CD4-positive, alpha-beta T cell treated with Interleukin-4 for 4 hours (primary cell): ENCODE measurements at places on chromosomes 12 and 14.

DNA sequence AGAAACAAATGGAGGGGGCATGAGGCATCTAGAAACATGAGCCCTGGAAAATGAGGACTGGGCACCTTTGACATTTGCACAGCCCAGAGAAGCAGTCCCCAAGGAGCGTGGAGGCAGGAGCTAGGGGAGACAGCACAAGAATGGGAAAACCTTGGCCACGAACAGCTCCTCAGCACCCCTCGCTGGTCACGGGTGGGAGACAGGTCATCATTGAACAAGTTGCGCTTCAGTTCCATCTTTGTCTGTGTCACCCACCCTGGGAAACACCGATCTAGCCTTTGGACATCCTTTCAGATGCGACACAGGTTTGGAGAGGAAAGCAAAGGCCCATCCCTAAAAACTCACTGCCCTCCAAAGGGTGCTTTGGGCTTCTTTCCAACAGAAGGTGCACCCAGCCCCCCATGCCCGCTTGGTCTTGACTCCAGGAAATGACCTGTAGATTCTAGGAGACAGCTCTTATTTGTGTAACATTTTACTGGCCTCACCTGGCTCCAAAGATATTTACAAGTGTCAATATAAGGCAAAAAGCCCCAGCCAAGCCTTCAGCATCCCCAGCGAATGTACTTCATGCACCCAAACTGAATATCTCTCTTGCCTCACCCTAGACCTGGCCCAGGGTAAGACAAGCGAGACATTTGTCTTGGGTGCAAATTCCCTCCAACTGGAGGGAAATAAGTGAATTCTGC is 28.8 kb upstream of the CLMN start:
- no peak for DNase-seq

DNA sequence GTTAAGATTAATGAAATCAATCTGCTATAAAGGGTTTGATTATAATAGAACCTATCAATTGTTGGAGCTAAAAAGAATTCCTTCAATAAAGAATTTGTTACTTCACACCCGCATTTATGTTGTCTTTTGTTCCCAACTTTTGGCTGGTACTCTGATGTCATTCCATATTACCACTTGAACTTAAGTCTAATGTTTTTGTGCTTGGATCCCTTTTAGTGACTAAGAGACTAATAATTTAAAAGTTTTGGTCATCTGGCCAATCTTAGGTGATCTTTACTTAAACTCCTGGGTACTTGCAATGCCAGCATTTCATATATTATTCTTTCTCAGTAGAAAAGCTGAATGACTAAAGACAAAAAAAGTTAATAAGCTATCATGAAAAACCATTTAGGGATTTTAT is 113.0 kb downstream of the TMEM30B start:
- DNase-seq = no peak

DNA sequence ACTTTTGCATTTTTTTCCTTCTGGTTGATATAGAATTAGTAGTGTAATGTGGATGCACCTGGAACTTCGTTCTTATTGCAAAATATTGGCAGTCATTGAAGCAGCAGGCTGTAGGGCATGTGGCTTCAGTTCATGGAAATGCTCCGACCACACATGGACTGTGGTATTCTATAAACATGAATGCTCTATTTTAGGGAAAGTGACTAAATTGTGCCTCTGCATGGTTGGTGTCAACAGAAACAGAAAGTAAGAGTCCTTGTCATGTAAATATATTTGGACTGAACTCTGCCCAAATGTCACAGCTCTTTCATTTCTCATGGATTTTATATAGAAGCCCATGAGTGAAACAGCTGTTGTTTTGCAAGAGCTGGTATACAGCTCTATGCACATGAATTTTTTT is 917.0 kb downstream of the LRFN5 start:
- no peak for DNase-seq

- no peak for DNase-seq
These were observed 164.3 kb downstream of the KTN1 start for GRCh38 chr14:55744321-55744720.

- DNase-seq = no peak
These were observed 86.7 kb downstream of the BCL2L14 start for GRCh38 chr12:12157424-12157823.

DNA sequence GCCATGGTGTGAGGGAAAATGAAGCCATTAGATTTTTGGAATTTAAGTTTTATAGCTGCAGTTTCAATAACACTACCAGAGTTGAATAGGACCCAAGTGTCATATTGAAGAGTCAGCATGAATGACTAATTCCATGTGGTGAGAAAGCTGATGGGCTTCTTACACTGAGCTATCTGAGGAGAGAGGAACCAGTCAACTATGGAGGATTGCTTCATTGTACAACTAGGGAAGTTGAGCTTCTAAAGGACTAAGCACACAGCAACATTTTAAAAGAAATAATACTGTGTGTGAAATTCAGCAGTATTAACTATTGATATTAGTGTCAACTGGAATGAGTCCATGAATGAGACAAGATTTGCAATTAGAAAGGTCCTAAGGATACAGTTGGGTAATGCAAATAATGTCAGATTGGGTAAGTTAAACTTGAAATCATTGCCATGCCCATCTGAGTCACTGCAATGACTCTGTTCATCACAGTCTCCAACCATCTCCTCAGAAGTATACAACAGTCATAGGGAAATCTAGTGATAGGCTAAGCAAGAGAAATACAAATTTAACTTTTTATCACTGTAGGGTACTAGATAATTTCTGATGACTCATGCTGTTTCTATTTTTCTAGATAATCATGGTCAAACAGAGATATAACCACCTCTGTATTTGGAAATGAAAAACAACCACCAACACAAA is 394.2 kb downstream of the FSCB start:
- DNase-seq = no peak

DNA sequence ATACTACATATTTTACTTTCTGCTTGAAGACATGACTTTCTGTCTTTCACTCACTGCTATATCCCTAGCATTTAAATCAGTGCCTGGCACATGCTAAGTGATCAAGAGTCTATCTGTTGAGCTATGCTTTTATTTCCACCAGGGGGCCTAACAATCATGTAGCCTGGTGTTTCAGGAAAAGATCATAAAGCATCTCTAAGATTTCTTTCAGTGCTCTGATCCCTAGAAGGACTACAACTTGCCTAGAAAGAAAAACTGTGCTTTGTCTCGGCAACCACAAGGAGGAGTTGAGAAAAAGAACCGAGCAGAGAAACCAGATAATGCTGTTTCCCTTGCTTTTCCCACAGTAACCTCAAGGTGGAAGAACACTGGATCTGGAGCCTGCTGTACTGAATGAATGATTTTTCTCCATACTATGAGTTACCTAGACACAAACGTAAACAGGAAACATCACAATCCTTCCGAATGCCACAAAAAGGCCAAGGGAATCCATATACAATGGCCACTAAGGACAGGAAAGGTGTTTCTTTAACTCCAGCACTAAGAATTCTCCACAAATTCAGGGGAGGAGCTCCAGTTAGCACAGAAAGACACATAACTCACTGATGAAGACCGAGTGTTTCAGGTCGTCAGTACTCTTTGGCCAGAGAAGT is 1.2 kb downstream of the CRY1 start:
- peak; percentile 74 for DNase-seq

GRCh38 chr14:68140076-68140741 is 320.6 kb downstream of the RAD51B start:
- DNase-seq = no peak

DNA sequence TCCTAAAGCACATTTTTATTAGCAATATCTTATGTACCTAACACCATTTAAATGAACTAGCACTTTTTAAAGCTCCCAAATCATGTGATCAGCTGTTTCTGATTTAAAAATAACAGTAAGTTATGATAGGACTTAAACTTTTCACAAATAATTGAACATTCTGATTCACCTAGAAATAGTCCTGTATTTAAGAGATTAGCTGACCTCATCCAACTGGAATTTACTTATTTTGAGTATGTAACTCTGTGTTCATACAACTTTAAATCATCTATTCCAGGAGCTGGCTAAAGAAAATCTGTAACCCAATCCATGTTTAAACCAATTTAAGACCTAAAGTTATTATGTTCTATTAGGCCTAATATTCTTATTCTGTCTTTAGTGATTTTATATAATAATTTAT is 184.3 kb downstream of the CCDC91 start:
- DNase-seq = no peak
